ENCODE measurements at places on chromosomes 12 and 14. TPM values are rescaled to one million over a fixed set of nuclear protein-coding genes. Genes with fewer than 3 reads are reported as not detected.

Gene GDF3
- not detected for polyA plus RNA-seq

Gene DLK1
- polyA plus RNA-seq: 0.42 TPM

Gene NUAK1
- 2.5 TPM for polyA plus RNA-seq

Gene AKAP5
- 0.07 TPM for polyA plus RNA-seq

Gene PRICKLE1
- 0.65 TPM for polyA plus RNA-seq

- no peak for DNase-seq
Measured at GRCh38 chr14:94933486-94933885, 163.6 kb upstream of the GSC start.

DNA sequence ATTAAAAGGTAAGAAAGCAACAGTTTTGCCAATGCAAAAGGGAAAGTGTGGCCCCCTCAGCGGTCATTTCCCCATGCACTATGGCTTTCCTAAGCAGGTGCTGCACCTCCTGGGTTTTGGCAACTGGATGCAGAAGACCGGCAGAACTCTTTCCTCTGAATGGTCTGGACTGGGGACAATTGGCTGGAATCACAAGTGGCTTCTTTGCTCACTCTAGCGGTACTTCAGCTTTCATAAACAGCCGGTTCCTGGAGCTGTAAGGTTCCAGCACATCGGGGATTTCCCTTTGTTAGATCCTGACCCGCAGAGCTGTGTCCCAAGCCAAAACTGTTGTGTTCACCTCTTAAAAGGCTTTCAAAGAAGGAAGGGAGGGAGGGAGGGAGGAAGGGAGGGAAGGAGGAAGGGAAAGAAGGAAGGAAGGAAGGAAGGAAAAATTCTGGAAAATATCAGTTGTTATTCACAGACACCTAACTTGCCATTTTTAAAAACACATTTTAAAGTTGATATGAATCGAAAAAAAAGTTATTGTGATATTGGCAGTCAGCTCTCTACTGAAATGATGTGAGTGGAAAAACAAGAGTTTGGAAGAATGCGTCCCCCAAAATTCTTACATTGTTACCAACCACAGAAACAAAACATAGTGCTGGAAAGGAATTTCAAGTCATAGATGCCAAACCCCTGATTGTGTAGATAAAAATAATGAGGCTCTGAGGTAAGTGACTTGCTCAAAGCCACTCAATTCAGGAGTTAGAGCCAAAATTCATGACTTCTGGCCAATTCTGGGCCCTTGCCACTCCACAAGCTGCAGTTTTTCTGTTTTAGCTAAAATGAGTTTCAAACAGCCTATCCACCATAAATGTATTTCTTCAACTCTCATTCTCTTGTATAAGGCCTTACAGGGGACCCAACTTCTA is 220.6 kb upstream of the HMGA2 start:
- DNase-seq: no peak

DNA sequence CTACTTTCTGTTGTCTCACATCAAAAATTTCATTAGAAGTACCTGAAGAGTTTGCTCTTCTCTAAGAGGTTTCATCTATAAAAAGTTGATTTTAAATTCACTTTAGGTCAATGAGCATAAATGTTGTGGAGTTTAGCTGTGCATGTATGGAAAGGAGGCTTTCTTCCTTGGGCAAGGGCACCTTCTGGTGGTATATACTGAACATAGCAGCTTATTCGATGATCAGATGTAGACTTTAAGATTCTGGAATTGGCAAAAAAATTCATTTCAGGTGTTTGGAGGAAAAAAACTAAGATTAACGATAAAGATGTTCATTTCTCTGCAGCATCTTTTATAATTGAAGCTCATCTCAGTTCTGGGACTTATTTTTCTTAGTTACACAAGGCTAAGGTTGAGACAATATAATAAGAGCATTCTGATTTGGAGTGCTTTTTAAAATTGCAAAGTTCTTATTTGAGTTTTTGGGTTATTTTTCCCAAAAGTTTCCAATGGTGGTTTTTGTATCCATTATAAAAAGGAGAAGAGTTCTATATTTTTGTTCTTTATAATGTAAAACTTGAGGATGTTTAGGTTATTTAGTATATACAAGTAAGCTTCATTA is 46.8 kb downstream of the TMEM117 start:
- no peak for DNase-seq

DNA sequence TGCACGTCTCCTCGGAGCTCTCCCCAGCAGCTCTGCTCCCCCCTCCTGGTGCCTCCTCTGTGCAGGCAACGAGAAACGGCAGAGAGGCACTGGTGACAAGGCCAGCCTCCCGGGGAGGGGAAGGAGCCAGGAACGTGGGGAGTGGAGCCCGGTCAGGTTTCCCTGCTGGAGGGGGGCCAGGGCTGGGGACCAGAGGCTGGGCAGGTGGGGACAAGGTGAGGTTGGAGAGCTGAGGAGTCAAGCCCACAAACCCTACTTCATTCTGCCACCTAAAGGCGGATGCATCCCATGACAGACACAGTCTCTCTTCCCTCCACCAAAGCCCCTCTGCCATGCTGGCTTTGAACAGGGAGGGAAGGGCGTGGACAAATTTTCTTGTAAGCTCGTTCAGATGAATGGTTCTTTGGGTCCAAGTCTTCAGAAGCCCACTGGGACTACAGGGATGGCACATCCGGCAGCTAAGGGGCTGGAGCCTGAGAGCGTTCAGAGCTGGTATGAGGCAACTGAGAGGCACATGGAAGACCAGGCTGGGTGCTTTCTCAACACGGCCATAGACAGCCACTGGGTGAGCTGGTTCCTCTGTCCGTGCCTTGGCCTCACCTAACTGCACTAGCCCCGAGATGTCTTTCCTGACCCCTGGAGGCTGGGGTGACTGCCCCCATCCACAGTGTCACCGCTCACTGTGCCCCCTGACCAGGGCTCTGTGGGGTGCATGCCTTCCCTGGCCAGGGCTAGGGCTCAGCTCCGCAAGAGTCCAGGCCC is 105.9 kb downstream of the RBM19 start:
- no peak for DNase-seq

DNA sequence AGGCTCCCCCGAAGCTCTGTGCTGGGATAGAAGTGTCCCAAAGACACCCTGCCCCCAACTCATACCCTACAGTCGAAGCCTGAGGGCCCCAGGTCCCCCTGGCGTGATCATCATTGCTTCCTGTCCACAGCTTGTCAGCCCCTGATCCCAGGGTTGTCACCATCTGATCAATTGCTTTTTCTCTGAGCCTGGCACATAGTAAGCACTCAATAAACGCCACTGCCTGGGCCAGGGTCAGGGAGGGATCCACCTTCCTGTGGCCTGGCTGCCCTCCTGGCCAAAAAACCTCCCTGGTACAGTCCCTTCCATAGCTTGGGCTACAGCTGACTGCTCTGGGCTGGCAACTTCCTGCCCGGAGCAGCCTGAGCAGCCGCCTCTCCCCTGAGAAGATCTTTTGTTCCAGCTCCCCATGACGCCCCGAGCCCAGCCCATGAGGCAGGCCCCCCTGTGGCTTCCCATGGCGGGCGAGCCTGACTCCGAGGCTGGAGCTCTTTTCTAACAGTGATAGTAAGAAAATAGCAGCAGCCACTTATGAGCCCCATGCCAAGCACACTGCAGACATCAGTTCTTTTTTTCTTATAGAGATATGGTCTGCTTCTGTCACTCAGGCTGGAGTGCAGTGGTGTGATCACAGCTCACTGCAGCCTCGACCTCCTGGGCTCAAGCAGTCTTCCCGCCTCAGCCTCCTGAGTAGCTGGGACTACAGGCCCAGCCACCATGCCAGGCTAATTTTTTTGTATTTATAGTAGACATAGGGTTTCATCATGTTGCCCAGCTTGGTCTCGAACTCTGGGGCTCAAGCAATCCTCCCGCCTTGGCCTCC is 6.5 kb downstream of the SH2B3 start:
- no peak for DNase-seq

DNA sequence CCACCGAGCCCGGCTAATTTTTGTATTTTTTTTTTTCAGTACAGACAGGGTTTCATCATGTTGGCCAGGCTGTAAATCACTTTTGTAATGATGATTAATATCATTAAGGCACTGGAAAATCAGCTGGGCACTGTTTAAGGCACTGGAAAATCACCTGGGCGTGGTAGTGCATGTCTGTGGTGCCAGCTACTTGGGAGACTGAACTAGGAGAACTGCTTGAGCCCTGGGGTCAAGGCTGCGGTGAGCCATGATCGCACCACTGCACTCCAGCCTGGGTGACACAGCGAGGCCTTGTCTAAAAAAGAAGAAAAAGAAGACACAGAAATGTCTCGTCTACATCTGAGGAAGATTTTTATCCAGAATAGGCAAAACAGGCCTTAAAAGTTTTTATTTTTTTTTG is 12.7 kb downstream of the SLC11A2 start:
- DNase-seq: no peak

GRCh38 chr12:121996050-121996944 is 25.4 kb upstream of the BCL7A start:
- no peak for DNase-seq

DNA sequence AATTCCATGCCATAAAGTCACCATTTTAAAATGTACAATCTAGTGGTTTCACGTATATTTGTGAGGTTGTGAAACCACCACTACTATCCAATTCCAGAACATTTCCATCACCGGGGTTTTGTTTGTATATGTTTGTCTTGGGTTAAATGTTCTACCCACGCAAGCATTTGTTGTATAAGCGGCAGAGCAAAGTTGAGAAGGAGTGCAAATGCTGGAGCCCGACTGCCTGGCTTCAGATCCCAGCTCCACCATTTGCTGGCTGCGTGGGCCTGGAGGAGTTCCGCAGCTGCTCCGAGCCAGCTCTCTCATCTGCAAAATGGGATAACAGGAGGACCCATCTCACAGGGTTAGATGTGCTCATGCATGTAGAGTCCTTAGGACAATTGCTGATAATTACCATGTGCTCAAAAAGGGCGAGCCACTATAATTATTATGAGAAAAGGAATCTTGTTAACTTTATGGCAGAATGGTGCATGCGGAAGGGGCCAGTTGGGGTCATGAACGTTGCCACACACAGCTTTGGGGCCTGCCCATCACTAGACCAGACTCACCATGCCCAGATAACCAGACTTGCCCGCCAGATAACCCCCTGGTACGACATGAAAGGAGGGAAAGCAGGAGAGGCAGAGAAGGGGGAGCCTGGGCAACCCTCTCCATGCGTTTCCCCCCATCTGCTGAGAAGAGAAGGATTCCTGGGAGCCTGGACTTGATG is 6.4 kb downstream of the ACTN1 start:
- no peak for DNase-seq

DNA sequence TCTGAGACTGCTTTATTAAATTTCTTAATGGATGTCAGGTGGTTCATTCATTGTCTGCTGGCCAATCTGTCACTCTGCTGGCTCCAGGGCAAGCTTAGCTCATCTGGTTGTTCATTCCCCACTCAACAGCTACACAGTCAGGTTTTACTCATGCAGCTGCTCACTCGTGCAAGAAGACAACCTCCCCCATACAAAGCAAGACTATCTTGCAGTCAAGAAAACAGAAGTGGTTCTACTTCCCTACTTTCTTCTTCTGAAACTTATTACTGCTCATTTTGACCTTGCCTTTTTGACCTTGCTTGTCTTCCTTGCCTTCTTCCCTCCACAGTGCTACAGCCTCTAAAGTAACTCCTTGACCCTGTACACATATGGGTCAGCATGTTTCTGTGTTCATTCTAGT is 277.9 kb downstream of the SSPN start:
- DNase-seq: no peak

GRCh38 chr12:54593135-54593534 is 4.7 kb upstream of the PPP1R1A start:
- DNase-seq: no peak

DNA sequence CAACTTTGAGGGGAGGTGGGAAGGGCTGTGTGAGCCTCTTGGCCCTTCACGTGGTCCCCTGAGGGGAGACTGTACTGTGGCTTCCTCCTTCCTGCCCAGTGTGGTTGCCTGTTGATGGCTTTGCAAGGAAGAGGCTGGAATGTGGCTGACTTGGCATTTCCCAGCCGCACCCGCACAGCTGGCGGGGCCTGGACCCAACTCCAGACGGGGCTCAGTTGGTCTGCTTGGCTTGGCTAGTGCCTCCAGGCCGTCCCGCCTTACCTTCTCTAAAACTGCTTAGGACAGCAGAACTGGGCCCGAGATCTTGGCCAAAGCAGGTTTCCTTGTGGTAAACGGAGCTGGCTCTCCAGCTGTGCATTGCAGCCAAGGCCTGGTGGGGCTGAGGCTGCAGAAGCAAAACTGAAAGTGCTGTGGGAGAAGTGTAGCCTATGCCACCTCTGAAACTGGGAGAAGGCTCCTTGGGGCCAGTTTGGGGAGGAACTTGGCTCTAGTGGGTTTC is 139.5 kb downstream of the SMOC1 start:
- DNase-seq: no peak

GRCh38 chr12:72748971-72749370 is 476.8 kb downstream of the TRHDE start:
- DNase-seq: no peak

All from liver (tissue), 10 donors.